ENCODE measurements at places on chromosomes 4 and X.

GRCh38 chr4:176959980-176960379 is 167.3 kb upstream of the VEGFC start:
- no peak for DNase-seq

DNA sequence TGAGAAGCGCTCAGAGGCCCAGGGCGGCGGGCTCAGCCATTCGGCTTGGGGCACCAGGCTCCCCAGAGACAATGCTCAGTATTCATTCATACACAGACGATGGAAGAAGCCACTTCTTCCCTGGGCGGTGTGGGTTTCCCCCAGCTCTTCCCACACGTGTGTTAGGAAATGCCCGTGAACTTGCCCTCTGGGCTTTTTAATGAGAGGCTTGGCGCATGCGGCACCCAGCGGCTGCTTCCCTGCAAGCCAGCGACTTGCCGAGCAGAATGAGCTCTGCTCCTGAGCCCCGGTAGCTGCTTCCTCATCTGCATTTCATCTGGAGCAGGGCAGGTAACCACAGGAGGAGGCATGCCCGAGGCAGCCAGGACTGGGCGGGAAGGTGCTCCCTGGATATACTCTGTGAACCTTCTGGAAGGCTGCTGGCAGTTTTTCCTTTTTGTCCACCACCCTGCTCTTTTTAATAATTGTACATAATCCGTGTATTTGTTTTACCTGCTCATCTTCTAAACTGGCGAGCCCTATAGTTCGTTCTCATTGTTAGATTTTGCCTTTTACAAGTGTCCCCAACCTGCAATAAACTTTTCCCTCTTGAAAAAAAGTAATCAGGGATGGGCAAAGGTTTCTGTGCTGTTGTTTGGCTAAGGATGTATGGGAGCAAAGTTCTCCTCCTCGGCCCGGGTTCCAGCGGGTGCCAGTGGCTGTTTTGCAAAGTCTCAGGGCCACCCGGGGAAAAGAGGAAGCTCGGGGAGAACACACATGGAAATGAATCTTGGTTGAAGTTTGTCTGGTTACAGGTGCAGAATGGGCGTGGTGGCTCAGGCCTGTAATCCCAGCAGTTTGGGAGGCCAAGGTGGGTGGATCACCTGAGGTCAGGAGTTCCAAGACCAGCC is 178.8 kb downstream of the DCLK2 start:
- DNase-seq, result no peak

GRCh38 chrX:9678215-9678965 is 87.3 kb downstream of the GPR143 start:
- no peak for DNase-seq

- DNase-seq, result no peak
Observed at GRCh38 chrX:16208601-16209000, 41.3 kb downstream of the MAGEB17 start.

- DNase-seq, result no peak
Observed at GRCh38 chr4:54909961-54910360, 215.4 kb downstream of the KDR start.

- no peak for DNase-seq
Observed at GRCh38 chr4:158758142-158758541, 10.7 kb upstream of the FNIP2 start.

- DNase-seq, result no peak
Observed at GRCh38 chrX:38890326-38890725, 89.1 kb downstream of the MID1IP1 start.

DNA sequence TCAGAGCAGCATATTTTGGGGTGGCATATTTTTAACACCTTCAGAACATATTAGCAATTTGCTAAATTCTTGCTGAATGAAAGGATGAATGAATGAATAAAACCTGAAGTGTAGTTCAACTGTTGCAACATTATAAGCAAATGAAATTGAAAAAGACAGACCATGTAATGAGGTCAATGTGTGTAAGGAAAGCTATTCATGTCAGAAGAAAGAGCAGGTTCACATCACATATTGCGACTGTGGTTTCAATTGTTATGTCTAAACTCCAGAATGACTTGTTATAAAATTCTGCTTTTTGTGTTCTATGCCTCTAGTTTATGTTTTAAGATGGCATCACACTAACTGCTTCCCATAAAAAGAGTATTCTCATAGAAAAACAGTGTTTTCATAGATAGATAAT is 32.9 kb upstream of the DSPP start:
- no peak for DNase-seq

DNA sequence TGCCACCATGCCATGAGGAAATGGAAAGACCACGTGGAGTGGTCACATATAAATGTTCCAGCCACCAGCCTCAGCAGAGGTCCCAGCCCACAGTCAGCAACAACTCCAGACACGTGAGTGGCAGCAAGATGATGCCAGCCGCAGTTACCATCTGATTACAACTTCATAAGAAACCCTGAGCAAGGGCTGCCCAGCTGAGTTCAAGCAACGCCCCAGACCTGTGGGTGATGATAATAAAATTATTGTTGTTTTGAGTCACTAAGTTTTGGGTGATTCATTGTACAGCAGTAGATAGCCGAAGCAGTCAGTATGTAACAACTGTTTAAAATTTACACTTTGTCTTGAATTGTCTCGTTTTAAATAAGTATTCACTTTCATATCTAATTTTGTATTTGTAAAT is 5.8 kb upstream of the CCNG2 start:
- DNase-seq, result no peak

- no peak for DNase-seq
Observed at GRCh38 chr4:88599714-88600113, 7.4 kb downstream of the HERC3 start.

All from CD4-positive, alpha-beta T cell treated with Interleukin-6 for 4 hours (primary cell).